G401 (cell line): ENCODE measurements at places on chromosomes 7 and 10. TPM values are rescaled to one million over a fixed set of nuclear protein-coding genes. Genes with fewer than 3 reads are reported as not detected.

- DNase-seq: no peak
Measured at GRCh38 chr7:132691201-132691600, 114.9 kb upstream of the PLXNA4 start.

The HPSE2 gene
- 0.12 and 0.61 TPM in 2 replicates for total RNA-seq

The ODAD2 gene
- total RNA-seq: not detected in 2 replicates

- DNase-seq: no peak
Measured at GRCh38 chr10:116440330-116441030, 12.8 kb downstream of the PNLIPRP3 start.

The GDF10 gene
- not detected in 2 replicates for total RNA-seq

- no peak for DNase-seq
Measured at GRCh38 chr7:20745702-20746101, 41.0 kb downstream of the SP8 start.

DNA sequence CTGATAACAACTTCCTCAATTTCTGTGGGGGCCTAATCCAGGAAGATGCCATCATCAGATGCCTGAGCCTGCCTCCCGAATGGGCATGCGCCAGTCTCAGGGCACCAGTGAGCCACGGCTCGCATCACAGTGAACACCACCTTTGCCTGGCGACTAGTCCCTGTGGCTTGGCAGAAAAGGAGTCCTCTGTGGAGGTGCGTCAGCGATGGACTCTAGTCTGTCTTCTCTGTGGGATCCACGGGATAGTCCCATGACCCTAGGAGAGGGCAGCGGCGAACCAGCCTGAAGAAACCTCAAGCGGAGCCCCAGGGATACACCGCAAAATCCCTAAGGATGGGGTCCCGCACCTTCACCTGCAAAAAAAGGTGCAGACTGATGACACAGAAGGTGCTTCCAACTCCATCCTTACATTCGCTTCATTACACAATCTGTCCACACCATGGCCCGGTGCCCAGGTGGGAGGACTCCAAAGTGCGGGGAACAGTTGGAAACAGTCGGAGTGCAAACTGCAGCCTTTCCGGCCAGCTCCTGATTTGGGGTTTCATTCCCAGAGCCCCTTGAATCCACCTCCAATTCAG is 35.1 kb upstream of the ZNF273 start:
- DNase-seq: no peak

- peak; percentile 60 for DNase-seq
Measured at GRCh38 chr7:128869138-128869943, 6.7 kb downstream of the ATP6V1F start.

GRCh38 chr7:101527844-101528667 is 101.0 kb downstream of the MYL10 start:
- peak; percentile 23 for DNase-seq

DNA sequence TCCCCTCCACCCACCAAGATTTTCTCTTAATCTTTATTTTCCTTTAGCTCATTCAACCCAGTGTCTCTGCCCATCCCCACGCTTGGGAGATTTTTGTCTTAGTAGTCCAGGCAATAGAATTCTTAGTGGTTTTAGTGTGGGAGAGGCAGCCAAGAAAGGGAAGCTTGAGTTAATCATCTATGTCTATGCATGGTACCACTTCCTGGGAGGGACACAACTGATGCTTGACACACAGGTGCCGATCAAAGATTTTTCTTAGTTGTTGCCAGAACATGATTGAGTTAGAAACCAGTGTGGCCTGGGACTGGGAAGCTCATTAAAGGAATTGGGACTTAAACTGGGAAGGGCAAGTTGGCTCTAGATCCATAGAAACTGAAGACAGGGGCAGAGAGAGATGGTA is 3.1 kb downstream of the STRA8 start:
- no peak for DNase-seq

DNA sequence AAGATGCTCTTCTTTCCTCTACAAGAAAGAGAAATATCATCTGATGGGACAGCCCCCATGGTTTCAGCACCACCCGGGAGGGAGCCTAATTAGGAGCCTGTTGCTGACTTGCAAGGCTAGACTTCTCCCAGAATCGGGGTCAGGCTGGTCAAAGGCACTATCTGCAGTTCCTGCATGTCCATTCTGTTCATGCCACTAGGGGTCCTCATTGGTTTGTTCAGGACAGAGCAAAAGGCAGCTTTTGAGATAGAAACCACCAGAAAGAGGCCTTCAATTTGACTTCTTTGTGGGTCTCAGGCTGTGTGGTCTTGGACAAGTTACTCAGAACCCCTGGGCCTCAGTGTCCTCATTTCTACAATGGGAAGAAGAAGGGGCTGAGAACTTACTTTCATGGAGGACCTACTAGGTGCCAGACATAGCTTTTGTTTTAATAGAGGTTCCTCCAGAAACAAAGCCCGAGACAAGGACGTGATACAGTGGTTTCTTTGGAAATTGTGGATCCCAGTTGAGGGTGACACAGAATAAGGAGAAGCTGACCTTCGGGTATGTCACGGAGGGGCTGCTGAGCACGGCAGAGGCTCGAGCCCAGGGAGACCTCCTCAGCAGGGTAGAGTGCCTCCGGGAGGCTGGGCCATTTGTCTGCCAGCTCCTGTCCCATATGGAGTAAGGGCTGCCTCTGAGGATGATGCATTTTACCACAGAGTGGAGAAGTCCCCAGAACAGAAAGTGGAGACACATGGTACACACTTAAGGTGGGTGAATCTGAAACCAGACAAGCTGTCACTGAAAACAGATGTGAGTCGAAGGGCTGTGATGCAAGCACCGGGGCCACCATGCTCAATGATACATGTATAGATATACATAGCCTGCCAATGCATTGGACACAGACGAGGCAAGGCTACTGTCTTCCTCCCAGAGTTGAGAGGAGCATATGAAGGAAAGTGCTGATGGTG is 33.1 kb upstream of the NEUROD6 start:
- peak; percentile 27 for DNase-seq

DNA sequence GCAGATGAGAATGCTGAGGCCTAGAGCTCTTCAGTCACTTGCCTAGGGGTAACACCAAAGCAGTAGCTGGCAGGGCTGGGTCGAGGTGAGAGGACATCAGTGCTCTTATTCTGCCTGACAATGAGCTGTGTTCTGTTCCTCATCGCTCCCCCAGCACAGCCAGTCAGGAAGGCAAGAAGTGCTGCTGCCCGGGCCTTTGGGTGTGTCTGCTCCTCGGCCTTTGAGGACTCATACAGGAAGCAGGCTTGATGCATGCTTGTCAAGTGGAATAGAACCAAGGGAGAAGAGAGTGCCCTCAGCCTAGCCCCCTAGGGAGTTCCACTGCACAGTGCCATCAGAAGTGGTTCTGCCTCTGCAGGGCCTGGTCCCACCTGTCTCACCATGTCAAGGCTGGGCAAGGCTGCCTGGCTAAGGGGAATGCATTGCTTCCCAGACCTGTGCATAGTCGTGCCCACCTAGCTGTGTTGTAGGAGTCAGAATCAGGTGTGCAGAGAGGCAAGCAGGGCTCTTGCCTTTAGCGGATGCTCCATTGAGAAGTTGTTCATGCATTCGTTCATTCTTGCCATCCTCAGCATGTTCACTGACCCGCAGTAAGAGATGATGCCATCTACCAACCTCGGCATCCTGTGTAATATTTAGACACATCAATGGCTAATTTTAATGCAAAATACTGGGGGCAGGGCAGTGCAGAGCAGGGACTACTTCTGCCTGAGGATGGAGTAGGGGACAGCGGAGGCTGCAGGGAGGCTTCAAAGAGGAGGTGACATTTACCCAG is 156.6 kb downstream of the RPS24 start:
- DNase-seq: no peak

- DNase-seq: no peak
Measured at GRCh38 chr10:61792921-61793320, 108.6 kb upstream of the ARID5B start.

DNA sequence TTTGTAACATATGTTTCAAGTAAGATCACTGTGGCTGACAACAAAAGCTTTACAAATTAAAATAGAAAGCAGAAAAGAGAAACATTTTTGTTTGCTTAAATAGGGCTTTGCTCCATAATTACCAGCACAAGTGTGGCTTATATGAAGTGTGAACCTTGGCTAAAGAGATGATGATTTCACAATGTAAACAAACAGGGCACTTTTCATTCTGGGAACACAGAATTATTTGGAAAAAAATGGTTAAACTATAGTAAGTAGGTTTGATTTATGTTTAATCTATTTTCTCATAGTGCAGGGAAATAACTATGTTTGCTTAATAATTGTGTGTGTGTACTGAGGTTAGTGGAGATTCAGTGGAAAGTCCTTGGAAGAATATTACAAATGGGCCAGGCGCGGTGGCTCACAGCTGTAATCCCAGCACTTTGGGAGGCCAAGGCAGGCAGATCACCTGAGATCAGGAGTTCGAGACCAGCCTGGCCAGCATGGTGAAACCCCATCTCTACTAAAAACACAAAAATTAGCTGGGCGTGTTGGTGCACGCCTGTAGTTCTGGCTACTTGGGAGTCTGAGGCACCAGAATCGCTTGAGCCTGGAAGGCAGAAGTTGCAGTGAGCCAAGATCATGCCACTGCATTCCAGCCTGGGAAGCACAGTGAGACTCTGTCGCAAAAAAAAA is 19.1 kb upstream of the OTUD1 start:
- DNase-seq: no peak
